Retinal pigment epithelial cell (primary cell): ENCODE measurements at places on chromosomes 6 and 20.
A peak's percentile ranks its signal among the peaks of the same experiment; 100 is the strongest.

DNA sequence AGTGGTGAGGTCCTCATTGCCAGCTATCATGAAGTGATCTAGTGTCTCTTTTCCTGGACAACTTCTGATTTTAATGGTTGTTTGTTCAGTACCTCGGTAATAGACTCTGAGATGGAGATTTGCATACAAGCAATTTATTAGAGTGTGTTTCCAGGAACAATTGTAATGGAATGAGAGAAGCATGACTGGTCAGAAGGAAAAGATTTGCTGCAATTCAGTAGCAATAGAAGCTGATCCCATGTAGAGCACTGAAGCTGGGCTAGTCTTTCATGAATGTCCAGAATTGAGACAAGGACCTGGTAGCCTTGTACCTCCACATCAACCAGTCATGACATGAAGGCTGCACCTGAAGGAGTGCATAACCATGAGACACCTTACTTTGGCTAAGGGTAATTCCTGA lies 526.5 kb downstream of the NKAIN2 start:
- DNase-seq: no peak

- DNase-seq: no peak
These were observed 56.1 kb upstream of the LAMP5 start for GRCh38 chr20:9458138-9458796.

DNA sequence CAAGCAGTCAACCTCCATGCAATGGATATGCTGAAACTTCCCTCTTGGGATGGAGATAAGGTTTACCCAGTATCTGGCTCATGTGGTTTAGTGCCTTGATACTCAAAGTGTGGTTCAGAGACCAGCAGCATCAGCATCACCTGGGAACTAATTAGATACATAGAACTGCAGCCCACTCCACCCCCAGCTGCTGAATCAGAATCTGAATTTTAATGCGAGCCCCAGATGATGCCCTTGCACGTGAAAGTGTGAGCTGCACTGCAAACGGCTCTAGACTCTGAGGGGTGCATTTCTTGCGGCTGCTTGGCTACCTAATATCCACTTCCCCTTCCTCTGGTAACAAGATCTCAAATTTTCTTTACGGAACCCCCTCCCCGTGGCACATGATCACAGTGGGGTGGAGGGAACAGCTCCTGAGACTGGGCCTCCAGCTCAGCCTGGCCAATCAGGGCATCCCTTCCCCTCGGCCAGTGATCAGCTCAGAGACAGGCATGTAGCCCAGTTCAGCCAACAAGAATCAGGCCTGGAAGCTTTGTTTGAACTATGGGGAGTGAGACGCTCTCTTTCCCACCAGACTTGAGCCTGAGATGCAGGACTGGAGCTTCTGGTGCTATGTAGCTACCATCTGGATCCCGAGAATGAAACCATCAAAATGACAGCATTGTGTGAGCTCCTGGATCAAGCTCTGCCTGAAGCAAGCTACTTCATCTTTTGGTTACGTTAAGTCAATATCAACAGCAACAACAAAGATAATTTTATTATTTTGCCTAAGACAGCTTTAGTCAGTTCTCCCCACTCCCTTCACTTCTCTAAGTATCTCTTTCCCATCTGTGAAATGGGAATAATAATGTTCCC lies 12.8 kb downstream of the KCNK15 start:
- no peak for DNase-seq

GRCh38 chr6:83696674-83697073 lies 12.2 kb downstream of the SNAP91 start:
- peak; percentile 77 for DNase-seq

DNA sequence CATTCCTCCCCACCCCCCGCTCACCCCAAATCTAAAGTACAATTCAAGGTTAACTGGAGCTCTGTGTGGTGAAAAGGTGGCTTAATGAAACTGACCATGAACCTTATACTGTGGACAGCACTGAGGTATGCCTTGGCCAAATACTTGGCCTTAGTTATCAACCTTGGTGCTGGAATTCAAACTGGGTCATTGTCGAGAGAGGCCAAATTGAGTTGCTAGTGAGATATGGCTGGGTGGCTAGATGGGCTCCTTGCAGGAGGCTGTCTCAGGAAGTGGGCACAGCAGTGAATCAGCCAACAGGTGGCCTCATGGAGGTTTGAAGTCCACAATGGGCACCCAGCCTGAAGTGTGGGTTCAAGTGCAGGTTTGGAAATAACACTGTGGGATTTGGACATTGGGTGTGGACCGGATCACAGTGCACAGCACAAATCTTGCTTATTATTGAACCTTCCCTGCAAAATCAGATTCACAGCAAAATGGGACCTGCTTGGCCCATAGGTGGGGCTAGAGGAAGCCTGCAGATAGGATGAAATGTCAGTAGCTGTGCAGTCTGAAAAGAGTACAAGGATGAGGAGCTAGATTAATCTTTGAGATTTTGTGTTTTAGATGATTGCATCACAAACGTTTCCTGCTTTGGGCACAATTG lies 5.6 kb upstream of the BTBD3 start:
- no peak for DNase-seq

DNA sequence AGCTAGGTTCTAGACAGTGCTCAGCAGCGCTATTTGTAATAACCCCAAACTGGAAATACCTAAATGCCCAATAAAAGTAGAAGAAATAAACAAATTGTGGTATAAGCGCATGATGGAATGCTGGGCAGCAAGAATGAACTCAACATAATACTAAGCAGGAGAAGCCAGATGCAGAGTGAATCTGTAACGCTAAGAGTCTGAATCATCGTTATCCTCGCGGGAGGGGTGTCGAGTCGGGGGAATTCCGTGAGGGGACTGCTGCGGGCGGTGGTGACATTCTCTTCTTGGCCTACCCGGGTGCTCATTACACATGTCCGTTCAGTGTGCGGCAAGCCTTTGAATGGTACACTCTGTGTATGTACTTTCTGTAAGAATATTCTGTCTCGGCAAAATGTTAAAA lies 83.7 kb downstream of the SULF2 start:
- no peak for DNase-seq

- DNase-seq: no peak
These were observed 32.5 kb downstream of the CTNNBL1 start for GRCh38 chr20:37726321-37726720.
